ENCODE measurements at places on chromosomes 5 and 9. TPM values are rescaled to one million over a fixed set of nuclear protein-coding genes. Genes with fewer than 3 reads are reported as not detected.

- no peak for DNase-seq
These were observed 35.5 kb downstream of the PTGS1 start for GRCh38 chr9:122406070-122406890.

DNA sequence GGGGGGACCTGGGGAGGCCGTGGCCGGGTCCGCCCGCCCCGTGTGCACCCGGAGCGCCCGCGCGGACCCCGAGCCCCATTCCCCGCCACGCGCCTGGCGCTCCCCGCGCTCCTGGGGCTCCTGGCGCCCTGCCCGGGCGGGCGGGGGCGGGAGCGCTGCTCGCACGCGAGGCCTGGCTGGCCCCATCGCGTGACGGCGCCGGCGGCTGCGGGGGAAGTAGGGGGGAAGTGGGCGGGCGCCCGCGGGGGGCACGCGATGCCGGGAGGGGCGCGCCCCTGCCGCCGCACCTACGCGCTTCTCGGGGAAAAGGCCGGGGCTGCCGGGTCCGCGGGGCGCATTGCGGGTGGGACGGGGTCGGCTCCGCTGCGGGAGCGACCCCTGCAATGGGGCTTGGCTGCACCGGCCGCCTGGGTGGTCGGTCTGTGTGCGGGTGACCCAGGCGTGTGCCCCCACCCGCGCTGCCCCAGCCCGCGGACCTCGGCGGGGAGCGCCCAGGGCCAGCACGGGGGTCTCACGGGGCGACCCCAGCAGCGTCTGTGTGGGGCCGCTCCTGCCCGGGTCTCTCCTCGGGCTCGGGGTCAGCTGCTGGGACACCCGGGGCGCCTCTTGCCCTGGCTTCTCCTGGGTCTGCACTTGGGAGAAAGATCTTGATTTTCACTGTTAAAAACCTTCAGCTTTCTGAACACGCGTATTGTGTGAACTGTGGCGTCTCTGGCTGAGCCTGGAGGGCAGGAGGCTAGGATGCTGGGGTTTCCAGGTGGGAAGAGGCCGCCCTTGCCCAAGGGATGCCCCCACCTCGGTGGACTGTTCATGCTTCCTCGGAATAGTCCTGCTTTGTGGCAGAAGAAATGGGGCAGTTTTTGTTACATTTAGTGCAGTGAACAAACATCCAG lies 52.4 kb downstream of the AHRR start:
- peak; percentile 67 for DNase-seq

DNA sequence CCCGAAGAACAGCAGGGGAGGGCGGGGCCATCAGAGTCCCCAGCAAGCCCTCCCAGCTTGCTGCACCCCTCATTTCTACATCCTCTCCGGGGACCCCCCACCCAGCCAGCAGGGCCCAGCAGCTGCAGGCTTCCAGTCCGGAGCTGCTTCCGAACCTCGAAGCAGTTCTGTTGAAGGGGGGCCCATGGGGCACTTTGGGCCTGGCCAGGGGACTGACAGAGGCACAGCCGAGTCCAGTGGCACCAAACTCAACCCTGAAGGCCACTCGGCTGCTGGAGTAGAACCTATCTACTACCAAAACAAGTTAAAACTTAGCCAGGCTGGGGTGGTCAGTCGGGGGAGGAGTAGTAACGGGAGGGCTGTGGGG lies 8.1 kb upstream of the CCDC187 start:
- DNase-seq, result no peak

DNA sequence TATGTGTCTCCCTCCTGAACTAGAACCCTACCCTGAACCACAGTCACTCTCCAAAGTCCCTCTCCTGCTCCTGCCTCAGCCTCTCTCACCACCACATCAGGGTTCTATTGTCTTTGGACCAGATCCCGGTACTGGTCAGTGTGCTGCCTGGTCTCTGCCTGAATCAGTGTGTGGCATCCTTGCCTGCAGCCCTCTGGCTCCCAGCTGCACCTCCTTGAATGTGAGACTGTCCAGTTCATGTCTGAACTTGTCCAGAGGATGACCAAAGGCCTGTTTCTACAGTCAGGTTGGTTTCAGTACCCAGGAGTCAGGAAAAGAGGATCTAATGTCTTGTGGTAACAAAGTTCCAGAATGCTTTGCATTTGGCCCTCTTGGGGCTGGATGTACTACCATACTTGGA lies 76.8 kb upstream of the RANBP3L start:
- no peak for DNase-seq

- no peak for DNase-seq
These were observed 51.5 kb upstream of the HSPB3 start for GRCh38 chr5:54403885-54404416.

The FBP2 gene
- not detected for total RNA-seq

The PKD2L2 gene
- total RNA-seq, result not detected

The C9 gene
- total RNA-seq, result not detected

The GPR151 gene
- not detected for total RNA-seq
